NCI-H1930 (cell line): ENCODE measurements at places on chromosomes 11 and 22.

DNA sequence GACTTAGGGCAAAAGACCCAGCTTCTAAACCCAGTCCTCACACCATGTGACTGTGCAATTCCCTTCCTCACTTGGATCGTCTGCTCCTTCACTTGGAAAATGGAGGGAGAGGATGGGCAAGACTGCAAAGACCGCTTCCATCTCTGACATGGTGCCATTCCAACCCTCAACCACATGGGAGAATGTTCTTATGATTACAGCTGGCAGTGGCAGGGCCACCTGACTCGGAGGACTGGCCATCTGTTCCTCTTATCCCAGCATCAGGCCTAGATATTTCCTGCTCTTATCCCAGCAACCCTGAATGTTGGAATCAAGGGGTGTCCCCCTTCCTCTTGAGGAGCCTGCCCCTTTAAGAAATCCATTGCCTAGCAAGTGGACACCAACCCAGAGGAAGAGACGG lies 15.4 kb downstream of the DSCAML1 start:
- DNase-seq, result no peak

DNA sequence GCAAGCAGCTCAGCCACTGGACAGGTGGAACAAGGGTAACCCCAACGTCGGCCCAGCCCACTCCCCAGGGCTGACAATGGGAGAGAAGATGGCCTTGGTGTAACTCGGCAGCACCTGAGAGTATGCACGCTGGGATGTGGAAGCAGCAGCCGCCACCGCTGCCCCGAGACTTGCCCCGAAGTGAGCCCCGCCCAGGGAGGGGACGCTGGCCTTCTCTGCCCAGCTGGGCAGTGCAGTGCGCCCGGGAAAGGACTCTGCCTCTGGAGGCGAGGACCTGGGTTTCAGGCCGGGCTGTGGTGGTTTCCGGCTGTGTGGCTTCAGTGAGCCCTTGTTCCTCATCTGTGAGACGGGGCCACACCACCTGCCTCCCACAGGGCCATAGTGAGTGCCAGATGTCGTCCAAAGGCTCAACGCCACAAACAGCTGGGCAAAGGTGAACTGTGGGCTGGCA lies 8.6 kb upstream of the POLDIP3 start:
- no peak for DNase-seq

- no peak for DNase-seq
These were observed 4.6 kb downstream of the PICALM start for GRCh38 chr11:86064220-86064803.

DNA sequence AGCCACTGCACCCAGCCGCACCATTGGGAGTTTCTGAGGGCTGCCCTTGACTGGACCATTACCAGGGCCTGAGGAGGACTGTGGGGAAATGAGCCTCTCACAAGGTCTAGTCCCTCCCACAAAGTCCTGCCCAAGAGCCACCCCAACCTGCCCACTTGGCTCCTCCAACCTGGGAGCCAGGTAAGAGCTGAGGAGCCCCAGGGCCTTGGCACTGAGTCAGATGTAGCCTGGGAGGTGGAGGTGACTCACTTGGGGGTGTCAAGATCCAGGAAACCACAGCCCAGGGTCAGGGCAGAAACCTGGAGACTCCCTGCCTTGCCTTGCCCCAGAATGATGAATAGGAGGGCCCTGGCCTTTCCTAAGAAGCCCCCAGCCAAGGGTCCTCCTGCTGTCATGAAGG lies 25.8 kb upstream of the P2RY2 start:
- no peak for DNase-seq

DNA sequence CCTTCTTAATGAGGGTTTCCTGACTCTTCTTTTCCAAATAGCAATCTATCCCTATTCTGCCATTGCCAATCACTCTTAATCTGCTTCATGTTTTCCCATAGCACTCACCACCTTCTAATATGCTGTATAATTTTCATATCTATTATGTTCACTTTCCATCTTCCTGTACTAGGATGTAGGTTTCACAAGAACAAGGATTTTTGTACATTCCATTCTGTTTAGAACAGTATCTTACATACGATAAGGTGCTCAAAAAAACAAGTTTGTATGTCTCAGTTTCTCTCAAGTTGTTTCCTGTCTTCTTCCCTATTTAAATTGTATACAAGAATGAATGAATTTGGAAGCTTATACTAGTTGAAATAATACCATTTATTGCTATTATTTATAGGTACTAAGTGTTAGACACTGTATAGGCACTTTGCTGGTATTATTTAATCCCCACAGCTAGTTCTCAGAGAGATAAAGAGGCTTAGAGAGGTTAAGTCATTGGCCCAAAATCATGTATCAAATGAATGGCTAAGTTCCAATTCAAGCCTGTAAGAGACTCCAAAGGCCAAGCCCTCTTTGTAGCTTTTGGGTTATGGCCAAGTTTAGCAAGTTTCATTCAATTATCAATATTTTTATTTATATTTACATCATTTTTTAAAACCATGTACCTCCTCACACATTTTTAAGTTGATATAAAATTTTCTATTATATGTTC lies 134.7 kb downstream of the PAX6 start:
- no peak for DNase-seq

- DNase-seq, result no peak
These were observed 141.4 kb upstream of the E2F8 start for GRCh38 chr11:19382131-19382611.

- DNase-seq, result no peak
These were observed 56.8 kb downstream of the CD6 start for GRCh38 chr11:61028135-61028729.

GRCh38 chr11:57482782-57483561 lies 22.6 kb downstream of the RTN4RL2 start:
- peak; percentile 62 for DNase-seq

- DNase-seq, result no peak
These were observed 4.5 kb upstream of the CREB3L1 start for GRCh38 chr11:46272816-46273427.

DNA sequence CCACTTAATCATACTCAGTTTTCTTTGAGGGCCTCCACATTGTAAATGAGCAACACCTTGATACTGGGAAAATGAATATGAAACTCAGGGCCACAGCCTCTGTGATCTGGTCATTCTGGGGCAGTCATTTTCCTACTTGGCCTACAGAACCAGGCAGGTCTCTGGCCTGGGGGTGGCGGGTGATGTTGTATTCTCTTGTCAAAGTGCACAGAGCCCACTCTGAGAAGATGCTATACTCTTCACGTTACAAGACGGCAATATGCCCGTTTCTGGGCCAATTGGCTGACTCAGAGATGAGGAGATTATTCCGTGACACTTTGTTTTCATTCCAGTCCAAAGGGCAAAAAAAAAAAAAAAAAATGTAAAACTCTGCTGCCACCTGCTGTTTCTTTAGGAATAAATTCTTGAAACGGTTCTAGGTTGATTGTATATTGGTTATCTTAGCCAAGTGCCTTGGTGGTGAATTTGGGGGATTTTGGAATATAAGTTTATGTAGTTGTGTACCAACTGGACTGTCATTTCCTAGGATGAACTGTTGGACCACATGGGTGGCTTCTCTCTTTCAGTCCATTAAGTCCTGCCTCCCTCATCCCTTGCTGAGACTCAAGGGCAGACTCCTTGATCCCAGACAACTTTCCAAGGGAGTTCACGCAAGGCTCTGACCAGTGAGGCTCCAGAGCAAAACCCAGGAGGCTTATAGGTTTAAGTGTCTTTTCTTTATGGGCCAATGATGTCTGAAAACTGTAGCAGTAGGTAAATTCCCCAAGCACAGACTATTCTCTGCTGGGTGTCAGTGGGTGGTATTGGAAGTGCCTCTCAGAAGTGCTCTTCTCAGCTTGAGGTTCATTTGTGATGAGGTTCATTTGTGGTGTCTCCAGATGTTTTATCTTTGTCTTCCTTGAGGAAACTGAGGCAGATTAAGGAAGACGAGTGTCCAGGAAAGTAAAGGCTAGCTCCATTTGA lies 18.2 kb downstream of the ADM start:
- peak; percentile 17 for DNase-seq

DNA sequence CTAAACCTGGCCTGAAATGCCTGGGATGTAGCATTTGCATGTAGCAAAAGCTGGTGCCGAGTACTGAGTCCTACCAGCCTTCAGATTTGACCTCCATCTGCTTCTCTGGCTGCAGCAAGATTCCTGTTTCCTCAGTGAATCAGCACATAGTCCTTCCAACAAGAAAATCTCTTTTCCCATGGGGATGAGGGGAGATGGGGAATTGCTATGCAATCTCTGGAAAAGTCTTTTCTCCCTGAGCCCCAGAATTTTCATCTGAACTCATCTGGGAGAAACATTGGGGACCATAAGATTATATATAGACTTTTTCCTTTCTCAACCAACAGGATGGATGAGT lies 32.0 kb upstream of the YWHAH start:
- no peak for DNase-seq
